LoVo (cell line): ENCODE measurements at places on chromosomes 7 and 10.
A peak's percentile ranks its signal among the peaks of the same experiment; 100 is the strongest.

DNA sequence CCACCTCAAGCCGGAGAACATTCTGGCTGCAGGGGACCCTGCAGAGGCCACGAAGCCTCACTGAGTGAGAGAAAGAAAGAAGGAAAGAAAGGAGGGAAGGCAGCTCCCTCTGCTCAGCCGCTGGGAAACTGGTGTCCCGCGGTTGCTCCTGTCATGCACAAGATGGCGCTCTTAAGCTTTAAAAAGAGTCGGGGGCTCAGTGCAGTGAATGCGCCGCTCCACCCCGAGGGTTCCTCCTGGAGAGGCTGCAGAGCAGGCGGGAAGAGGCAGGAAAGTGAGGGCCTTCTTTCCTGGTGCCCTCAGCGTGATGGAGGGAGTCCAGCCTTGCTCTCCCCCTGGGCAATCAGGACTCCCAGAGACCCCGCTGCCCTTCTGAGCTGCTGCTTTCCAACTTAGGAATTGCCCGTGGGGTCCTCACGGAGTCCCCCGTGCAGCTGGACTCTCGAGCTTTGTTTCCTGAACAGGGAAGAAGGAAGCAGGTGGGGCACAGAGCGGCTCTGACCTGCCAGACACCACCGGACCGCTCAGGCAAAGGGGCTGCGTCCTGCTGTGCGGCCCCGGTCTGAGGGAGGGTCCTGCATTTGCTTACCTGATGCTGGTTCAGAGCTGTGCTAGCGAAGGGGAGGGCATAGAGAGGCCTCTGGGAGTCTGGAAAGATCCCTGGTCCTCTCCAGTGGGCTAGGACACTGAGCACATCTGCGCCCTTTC, 141.9 kb upstream of the MKI67 start:
- DNase-seq = peak; percentile 6

DNA sequence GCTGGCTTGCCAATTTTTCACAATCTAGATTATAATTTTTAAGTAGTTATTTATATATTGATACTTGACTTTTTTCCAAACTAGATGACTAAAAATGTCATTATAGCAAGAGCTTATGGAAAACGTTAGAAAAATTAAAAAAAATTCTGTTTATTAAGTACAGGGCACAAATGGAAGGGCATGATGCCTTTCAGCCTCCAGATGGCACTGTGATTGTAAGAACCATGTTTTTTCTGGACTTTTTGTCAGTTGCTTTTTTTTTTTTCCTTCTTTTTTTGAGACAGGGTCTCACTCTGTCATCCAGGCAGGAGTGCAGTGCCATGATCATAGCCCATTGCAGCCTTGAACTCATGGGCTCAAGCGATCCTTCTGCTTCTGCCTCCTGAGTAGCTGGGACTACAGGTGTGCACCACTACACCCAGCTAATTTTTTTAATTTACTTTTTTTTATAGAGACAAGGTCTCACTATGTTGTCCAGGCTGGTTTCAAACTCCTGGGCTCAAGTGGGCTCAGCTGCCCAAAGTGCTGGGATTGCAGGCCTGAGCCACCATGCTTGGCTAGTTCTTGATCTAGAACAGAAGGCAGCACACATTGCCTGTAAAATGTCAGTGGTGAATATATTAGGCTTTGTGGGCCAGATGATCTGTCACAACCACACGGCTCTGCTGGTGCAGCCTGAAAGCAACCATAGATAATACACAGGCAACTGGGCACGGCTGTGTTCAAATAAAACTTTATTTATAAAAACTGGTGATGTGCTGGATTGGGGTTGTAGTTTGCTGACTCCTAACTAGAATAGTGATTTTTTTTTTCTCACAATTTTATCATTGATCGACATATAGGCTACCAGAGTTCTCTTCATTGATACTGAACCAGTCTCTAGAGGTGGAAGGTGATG, 27.4 kb downstream of the UCMA start:
- DNase-seq = no peak

GRCh38 chr7:91569728-91570457, 305.7 kb downstream of the FZD1 start:
- DNase-seq = no peak

- DNase-seq = no peak
These were observed 6.9 kb downstream of the CELF2 start for GRCh38 chr10:11024596-11024995.

DNA sequence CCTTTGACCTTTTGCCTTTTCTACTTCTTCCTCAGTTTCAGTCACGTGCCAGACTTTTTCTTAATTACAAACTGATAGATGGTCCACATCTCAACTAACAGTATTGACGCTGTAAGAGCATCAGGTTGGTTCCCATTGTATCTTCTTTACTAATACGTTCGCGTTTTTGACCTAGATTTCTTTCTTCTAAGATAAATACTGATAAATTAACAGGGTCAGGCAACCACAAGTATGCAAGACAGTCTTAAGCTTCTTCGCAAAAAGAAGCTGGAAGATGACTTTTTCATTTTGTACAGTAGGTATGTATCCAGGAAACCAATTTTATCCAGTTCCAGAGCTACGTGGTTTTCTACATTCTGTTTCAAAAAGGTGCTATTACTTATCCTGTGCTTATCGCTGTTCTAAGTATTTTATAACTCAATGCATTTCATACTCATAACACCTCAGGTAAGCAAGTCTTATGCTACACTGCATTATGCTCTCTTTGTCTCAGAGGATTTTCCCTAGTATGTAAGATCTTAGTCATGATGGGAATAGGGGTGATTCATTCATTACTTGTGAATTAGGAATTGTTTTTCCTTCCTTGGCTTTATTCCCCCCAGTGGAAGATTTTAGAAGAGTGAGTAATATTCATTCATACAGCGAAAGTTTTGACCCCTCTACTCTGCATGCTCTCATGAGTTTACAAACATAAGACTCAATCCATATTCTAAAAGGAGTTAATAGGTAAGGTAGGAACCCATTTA, 955 bp downstream of the DUS4L start:
- DNase-seq = peak; percentile 37
